T-helper 2 cell treated with Interferon-gamma antibody and Interleukin-4, amounts not matched to agents 5 μg/mL and 100 μg/mL, for 36 hours (primary cell): ENCODE measurements at places on chromosomes 2 and 18.

DNA sequence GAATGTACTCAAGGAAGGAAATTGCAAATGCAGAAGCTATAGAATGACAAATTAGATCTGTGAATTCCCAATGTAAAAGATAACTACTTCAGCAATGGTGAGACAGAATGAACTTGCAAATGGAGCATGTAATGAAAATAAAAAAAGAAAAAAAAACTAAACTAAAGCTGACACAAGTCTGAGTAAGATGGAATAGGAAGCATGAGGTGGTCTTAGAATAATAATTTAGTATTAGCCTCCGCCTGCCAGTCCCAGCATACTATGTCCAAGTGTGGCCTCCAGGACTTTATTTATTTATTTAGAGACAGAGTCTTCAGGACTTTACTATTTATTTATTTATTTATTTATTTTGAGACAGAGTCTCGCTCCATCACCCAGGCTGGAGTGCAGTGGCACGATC is 37.4 kb upstream of the SLC39A10 start:
- no peak for DNase-seq

GRCh38 chr18:13187498-13187897 is 31.1 kb upstream of the LDLRAD4 start:
- DNase-seq: no peak

DNA sequence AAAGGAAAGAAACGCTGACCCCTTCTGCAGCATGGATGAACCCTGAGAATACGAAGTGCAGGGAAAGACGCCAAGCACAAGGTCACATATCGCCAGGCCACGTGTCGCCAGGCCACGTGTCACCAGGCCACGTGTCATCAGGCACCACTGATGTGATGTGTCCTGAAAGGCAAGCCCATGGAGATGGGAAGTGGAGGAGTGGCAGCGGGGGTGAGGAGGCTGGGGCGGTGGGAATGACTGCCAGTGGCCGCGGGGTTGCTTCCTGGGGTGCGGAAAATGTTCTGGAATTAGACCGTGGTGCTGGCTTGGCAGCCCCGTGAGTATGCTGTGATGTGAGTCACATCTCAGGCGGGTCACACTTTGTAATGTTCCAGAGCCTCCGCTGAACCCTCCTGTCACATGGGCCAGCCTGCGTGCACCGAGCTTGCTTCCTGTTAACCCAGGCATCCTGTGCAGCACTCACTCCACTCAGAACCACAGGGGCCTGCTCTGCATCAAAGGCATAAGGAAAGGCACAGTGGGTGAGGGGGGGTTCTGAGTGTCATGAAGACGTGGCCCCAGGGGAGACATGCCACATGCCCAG is 39.0 kb downstream of the SLC66A2 start:
- DNase-seq: no peak

DNA sequence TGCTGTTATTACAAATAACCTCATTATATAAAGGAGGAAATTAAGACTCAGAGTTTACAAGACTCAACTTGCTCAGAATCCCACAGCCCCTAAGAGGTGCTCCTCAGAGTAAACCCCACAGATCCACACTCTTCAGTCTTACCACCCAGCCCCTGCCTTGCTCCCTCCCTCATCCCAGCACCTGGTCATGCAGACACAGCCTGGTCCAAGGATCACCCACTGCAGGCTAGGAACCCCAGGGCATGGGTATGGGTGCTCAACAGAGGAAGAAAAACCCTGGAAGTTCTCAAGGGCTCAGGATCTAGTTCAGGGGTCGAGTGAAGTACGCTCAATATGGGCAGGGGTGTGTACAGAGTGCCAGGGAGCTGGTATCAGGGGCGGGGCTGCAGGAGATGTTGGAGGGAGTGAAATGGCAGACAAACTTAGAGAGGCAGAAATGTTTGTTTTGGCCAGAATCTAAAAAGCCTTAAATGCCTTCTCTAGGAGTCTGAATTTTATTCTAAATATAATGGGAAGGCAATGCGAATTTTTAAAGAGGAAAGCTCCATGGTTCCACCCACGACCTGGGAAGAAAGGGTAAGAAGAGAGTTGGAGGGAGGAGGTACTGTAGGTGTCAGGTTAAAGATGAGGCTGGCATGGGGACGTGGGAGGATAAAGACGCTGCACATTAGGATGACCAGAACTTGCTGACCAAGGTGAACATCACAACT is 79.1 kb upstream of the MGAT4A start:
- DNase-seq: no peak

GRCh38 chr2:176999301-176999700 is 213.3 kb upstream of the HNRNPA3 start:
- DNase-seq: peak; percentile 17
